ENCODE measurements at places on chromosomes 12 and 14.

DNA sequence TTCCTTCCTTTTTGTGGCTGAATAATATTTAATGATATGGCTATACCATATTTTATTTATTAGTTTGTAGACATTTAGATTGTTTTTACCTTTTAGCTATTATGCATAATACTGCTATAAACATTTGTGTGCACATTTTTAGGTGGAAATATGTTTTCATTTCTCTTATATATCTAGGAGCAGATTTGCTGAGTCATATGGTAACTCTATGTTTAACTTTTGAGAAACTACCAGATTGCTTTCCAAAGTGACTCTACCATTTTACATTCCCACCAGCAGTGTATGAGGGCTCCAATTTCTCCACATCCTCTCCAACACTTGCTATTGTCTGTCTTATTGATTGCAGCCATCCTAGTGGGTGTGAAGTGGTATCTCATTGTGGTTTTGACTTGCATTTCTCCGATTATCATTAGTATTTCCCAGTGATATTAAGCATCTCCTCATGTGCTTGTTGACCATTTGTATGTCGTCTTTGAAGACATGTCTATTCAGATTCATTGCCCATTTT, 160.2 kb downstream of the KICS2 start:
- DNase-seq, result no peak

DNA sequence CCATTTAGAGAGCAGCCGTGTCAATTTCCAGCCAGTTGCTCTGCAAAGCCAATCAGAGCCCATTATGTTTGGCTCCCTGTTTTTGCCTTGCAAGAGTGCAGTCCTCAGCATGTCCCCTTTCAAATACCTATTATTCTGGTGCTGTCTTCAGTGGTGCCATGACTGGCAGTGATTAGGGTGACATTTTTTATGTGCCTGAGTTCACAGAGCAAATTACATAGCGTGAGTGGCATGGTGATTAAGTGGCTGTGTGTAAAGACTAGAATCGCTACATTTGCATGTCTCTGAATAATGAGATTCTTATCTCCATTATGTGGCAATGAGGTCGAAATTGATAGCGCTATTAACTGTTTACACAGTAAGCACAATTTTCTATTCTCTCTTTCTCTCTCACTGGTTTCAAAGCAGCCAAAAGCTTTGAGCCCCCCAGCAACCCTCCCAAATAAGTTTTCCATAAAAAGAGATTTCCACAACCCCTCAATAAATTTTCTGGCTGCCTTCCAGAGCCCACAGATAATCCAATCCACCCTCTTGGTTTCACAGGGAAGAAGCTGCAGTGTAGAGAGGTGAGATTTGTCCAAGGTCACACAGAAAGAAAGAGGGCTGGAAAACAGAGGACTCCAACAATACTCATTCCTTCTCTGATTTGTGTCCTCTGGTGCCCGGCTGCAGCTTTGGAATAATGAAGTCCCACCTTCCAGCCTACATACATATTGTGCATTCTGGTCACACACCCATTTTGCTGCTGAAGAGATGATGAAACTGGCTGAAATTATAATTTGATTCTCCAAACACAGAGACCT, 58.8 kb upstream of the NUDT4 start:
- no peak for DNase-seq

DNA sequence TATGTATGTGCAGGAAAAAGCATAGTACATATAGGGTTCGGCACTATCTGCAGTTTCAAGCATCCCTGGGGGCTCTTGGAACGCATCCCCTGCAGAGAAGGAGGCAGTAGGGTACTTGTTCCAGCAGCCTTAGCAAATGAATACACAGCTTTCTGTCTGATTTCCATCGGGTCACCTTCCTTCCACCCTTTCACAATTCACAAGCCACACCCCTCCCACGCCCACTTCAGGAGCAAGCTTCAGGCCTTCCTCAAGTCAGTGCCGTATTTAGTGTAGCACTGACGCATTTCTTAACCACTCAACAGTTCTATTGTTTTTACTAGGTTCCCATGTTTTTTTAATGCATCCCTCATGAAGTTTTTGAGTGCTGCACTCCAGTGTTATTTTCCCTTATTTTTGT, 64.2 kb downstream of the CLMN start:
- DNase-seq, result no peak

DNA sequence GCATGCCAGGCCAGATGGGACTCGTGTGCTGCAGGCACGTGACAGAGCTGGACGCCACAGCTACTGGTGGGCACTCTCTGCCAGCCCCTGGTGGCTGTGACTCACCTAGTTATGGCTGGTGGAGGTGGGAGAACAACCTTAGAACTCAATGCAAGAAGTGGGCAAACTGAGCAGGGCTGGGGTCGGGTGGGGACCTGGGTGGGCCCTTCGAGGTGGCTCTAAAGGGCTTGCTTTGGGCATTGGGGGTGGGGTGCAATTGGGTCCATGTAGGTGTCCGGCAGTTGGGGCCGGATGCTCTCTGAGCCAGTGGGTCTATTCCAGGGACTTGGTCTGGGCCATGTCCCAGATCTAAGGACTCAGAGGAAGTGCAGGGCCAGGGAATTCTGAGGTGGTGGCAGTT, 5.1 kb upstream of the SERPINA12 start:
- no peak for DNase-seq

DNA sequence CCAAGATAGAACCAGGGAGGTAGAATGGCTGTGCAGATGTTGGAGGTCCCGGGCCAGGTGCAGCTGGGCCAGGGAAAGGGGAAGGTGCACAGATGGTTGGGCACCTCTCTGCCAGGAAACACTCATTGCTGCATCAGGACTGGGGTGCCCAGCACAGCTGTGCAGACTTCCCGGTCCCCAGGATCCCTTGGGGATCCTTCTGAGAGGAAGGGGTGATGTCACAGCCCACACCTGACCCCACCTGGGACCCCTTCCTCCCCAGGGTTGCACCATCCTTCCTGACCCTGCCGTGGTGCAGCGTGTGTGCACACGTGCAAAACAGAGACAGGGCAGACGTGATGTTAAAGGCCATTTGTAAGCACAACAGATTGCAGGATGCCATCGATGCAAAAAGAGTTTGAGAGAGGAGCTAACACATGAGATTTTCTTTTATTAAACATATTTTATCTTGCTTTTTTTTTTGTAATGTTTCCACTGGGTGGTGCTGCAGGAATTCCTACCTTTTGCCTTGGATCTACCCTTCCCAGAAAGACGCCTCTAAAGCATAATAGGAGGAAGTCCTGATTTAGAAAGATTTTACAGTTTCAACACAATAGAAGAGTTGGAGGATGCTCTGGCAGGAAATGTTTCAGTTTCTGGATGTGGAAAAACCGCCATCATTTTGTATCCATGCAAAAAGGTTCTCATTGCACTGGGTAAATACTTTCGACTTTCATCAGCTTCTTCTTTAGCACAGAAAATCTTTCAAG, 14.8 kb downstream of the ELK3 start:
- DNase-seq, result no peak

GRCh38 chr12:14239935-14240872, 125.3 kb upstream of the ATF7IP start:
- DNase-seq, result no peak

- no peak for DNase-seq
Measured at GRCh38 chr12:111747333-111747732, 19.4 kb upstream of the ALDH2 start.

- DNase-seq, result no peak
Measured at GRCh38 chr12:113823016-113823415, 143.1 kb downstream of the RBM19 start.

DNA sequence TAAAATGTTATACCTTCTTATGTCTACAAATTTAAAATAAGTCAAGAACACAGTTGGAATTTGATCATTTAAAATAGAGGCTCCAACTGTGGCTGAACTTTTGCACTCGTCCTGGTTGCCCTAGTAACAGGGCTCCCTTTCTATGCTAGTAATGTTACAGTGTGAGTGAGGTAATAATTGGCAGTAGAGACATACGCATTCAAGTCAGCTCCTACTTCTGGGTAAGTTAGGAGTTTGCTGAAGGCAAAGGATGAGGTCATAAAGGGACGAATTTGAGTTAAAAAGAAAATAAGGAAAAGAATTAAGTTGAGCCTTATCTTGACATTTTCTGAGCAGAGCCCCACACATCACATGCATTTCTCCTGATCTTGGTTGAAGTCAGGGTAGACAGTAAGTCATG, 129.1 kb downstream of the TMEM117 start:
- DNase-seq, result no peak

GRCh38 chr12:132205271-132206045, 61.2 kb downstream of the NOC4L start:
- DNase-seq, result no peak

DNA sequence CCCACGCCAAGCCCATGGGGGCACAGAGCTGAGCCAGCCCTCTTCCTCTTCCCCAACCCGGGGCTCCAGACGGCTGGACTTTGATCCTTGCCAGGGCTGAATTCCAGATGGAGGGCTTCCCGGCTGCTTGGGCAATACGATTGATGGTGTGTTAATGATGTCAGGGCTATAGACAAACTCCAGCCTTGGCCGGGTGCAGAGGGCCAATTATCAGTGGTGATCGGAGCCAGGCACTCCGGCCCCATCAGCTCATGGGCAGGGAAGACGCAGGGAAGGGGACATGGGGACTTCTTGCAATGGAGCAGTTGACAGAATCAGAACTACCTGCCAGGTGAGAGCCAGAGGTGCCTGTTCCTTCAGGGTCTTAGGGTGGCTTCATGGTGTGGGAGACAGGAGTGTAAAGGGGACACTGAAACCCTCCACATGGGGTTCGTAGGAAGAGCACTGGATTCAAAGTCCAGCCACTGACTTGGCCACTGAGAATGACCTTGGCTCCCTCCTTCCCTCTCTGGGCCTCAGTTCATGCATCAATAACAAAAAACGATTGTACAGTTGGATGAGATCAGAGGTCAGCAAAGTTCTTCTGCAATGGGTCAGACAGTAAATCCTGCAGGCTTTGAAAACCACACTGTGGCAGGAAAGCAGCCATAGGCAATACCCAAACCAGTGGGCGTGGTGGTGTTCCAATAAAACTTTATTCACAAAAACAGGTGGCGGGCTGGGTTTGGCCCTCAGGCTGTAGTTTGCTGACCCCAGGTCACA, 333.7 kb downstream of the MED13L start:
- DNase-seq, result no peak

GRCh38 chr14:49865431-49865859, 12.9 kb upstream of the NEMF start:
- DNase-seq, result peak; percentile 71

- DNase-seq, result no peak
Measured at GRCh38 chr14:64634558-64634957, 69.7 kb upstream of the PLEKHG3 start.

DNA sequence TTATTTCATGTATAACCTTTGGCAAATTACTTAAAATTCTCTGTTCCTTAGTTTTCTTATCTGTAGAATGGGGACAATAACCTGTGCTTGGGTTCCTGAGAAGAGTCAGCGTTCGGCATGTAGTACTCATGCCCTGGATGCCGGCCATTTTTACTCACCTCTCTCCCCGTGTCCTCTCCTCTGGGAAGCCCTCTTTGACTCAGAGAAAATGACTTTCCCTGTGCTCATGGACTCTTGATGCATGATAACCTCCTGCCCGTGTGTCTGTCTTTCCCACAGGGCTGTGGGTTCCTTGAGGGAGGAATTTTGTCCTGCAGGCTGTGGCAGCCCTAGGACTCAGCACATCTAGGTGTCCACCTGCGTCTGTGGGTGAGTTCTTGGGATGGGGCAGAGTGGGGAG, 5.8 kb upstream of the C1RL start:
- no peak for DNase-seq

DNA sequence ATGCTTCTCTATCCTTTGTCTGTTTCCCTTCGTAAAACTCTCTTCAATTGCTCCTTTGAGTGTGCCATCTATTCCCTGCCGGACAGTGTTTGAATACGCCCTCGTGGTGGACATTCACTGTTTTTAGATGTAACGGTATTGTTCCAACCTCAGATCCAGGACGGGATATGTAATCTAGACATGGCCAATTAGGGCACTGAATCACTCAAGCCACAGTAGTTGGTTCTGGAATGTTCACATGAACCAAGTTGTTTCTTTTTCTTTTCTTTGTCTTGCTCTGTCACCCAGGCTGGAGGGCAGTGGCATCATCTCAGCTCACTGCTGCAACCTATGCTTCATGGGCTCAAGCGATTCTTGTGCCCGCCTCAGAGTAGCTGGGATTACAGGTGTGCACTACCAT, 204.2 kb upstream of the PLXNC1 start:
- no peak for DNase-seq

DNA sequence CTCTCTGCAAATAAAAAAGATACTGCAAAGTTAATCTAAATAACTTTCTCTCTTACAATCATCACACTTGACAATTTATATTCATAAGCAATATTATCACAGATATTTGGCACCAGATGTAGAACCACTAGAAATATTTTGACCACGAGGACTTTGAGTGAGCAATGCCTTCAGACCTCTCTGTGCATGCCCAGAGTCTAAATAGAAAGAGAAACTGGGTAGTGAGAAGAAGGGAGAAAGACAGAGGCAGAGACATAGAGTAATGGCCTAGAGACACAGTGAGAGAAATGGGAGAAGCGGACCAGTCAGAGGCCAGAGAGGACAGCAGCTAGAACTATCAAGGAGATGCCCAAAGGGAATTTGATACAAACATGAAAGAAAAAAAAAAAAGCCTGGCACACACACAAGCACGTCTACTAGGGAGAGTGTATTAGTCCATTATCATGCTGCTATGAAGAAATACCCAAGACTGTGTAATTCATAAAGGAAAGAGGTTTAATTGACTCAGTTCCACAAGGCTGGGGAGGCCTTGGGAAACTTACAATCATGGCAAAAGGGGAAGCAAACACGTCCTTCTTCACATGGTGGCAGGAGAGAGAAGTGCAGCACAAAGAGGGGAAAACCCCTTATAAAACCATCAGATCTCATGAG, 41.1 kb downstream of the BMP4 start:
- DNase-seq, result no peak

GRCh38 chr12:5506821-5507231, 74.9 kb downstream of the NTF3 start:
- DNase-seq, result no peak

GRCh38 chr12:94643606-94644005, 6.8 kb downstream of the TMCC3 start:
- no peak for DNase-seq

- DNase-seq, result no peak
Measured at GRCh38 chr12:3558854-3559253, 67.9 kb downstream of the PRMT8 start.

DNA sequence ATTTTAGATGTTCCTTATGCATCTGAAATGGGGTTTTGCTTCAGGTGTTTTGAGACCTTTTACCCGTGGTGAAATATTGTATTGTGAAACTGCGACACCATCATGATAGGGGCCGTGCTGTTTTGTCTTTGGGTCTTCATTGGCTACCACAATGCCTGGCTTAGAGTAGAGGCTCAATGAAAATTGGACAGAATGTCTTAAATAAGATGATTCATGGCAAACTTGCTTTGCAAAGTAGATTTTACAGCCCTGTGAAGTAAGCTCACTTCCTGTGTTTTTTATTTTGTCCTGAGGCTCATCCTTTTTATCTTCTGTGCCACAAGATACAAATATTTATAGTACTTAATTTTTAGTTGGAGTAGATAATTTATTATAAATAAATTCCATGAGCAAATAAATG, 111.3 kb upstream of the FRMD6 start:
- DNase-seq, result no peak

GRCh38 chr12:23055004-23055403, 430.0 kb downstream of the ETNK1 start:
- no peak for DNase-seq
